NCI-H774 (cell line): ENCODE measurements at places on chromosomes 4 and X.

DNA sequence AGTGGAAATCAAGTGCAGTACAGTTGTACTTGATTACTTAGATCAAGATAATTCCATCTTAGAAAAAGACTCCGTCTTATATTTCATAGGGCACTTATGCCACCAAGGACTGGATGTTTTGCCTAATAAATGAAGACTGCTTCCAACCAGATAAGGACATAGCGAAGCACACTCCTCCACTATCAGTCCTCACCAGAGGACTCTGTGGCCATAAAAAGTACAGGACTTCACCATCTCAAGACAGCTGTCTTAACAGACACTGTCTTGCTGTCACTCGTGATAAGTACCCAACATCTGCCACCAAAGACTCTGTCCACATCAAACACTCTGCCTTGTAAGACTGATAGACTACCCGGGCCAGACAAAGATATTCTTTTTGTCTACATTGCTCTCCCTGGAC lies 352.0 kb downstream of the TRAM1L1 start:
- no peak for DNase-seq

DNA sequence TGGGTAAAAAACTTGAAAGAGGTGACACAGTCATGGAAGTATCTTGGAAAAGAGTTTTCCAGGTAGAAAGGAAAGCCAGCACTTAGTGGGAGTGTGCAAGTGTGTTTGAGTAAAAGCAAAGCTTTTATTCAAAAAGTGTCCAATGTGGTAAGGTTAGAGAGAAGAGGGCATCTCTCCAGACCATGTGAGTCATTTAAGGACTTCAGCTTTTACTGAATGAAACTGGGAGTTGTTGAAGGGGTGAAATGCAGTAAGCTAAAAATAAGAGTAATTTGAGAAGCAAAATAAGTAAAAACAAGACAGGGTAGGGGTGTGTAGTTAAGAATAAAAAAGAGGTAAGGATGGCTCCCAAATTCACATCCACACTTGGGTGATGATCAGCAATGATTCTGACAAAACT lies 238.9 kb downstream of the SLC7A11 start:
- DNase-seq = no peak

GRCh38 chrX:55149242-55149641 lies 60.4 kb downstream of the PAGE2 start:
- no peak for DNase-seq

- no peak for DNase-seq
Measured at GRCh38 chrX:124348885-124349453, 2.6 kb downstream of the SH2D1A start.

- DNase-seq = no peak
Measured at GRCh38 chrX:142999199-142999701, 26.5 kb upstream of the SPANXN4 start.

DNA sequence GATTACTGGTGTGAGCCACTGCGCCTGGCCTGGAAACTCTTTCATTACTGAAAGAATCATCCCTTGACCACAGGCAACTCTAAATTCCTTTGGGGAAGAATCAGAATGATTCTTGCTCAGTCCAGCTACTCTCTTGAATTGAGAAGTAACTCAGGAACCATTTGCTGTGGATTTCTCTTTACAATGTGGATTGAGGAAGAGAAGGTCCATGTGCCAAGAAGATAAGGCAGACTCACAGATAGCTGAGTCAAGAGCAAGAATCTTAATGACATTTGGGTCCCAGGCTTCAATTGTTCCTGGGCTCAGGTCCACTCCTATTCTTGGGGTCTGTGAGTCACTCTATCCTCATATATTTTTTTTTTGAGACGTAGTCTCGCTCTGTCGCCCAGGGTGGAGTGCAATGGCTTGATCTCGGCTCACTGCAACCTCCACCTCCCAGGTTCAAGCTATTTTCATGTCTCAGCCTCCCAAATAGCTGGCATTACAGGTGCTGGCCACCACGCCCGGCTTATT lies 6.2 kb upstream of the MGARP start:
- no peak for DNase-seq

GRCh38 chrX:31166416-31166815 lies 94.6 kb upstream of the FTHL17 start:
- no peak for DNase-seq

- DNase-seq = no peak
Measured at GRCh38 chrX:23012636-23013035, 12.9 kb downstream of the DDX53 start.

DNA sequence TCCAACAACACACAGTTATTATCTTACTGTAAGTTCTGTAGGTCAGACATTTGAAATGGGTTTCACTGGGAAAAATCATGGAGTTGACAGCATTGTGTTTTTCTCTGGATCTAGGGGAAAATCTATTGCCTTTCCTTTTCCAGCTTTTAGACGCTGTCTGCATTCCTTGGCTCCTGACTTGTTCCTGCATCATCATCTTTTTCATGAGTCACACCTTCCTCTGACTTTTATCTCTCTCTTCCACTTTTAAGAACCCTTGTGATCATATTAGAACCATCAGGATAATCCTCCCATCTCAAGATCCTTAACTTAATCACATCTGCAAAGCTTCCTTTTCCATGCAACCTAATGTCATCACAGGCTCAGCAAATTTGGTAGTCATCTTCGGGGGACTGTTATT lies 1454.8 kb downstream of the RPA4 start:
- DNase-seq = no peak
